ENCODE measurements at places on chromosomes 16 and 17.

GRCh38 chr17:1227917-1228780 lies 42.1 kb upstream of the BHLHA9 start:
- DNase-seq, result no peak

DNA sequence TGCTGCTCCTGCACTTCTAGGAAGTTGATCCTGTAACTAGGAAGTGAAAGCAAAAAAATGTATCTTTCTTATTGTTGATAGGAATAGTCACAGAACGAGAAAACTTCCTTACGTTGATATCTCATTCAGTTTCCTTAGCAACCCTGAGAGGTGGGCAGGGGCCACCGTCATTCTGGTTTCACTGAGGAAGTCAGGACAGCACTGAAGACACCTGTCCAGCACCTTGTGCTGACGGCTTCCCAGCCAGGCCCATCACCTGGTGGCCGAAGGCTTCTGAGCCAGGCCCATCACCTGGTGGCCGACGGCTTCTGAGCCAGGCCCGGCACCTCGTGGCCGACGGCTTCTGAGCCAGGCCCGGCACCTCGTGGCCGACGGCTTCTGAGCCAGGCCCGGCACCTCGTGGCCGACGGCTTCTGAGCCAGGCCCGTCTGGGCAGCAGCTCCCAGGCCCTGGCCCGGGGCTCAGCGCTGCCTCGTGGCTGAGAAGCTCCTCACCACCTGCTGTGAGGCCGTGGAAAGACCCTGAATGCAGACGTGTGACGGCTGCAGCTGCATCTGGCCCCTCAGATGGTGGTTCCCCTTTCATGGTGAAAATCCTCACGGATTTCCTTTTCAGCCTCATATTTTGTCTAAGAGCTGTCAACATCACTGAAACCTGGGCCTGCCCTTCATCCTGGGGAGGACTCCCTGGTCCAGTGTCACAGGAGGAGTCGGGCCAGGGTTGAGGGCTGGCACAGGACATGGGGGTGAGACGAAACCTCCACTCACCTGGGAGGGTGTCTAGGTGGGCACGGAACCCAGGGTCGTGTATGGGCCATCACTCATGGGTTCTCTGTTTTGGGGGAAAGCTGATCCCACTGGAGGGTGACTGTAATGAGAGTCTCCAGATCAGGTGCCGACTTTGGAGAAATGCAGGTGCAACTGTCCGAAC lies 33.0 kb upstream of the ZNF750 start:
- DNase-seq, result no peak

DNA sequence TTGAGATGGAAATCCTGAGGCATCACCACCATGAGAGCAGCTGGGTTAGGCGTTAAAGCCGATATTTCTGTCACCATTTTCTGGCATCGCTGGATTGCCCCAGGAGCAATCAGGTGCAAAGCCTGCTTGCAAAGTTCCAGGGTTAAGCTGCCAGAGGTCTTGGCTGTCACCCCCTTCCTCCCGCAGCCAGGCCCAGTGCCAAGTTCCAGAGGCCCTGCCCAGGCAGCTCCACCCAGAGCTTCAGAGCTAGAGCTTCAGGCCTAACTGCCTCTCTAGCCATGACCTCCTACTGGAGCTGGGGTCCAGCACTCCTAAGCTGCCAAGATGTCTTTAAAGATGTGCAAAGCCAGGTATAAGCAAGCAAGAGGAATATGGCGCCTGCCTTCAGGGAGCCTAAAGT lies 8.8 kb upstream of the TMEM238L start:
- DNase-seq, result no peak

DNA sequence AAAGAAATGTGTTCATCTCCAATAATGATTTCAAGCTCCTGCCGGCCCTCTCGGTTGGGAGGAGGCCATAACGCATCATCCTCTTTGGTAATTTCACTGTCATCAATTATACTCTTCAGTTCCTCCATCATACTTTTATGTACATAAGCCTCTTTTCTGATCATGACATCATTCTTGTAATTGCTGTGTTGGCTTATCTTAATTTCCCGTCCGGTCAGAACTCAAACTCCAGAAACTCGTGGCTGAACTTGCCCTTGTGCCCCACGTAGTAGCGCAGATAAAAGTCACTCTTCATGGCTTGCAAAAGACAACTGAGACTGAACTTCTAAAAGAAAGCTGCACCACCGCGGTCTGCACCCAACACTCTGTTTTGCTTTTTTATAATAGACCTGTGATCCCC lies 13.6 kb downstream of the TMEM220 start:
- no peak for DNase-seq

DNA sequence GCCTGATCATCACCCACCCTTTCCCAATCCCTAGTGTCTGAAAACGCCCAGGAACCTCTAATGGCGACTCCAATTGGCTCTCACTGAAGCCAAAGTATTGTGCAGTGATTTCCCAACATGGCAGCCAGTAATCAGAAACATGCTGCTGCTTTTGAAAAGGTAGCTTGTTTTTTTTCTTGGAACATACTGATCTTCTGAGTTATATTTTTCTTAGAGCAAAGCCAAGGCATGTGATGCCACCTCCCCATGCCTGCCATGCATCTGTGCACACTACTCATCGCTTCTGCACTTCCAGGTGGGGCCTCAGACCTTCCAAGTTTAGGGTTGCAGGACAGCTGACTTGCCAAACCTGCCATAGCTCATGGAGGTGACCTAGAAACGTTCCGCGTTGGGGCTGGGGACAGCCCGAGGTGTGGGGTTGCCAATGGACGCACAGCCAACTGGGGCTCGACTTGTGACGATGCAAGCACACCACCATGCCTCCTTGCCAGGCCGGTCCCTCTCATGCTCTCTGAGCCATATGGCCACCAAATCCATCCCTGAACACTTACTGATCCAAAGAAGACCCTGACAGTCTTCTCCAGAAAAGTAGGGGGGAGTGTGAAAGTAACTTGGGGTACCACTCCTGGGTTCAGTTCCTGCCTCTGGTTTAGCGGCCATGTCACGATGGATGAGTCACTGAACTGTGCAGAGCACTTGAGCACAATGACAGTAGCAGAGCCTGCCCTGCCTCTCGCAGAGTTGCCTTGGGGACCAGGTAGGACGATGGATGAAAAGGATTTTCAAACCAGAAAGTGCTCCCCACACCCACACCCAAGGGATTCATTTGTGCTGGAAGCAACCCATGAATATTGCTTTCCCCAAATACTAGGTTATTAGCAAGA lies 155.7 kb downstream of the CCDC182 start:
- no peak for DNase-seq

DNA sequence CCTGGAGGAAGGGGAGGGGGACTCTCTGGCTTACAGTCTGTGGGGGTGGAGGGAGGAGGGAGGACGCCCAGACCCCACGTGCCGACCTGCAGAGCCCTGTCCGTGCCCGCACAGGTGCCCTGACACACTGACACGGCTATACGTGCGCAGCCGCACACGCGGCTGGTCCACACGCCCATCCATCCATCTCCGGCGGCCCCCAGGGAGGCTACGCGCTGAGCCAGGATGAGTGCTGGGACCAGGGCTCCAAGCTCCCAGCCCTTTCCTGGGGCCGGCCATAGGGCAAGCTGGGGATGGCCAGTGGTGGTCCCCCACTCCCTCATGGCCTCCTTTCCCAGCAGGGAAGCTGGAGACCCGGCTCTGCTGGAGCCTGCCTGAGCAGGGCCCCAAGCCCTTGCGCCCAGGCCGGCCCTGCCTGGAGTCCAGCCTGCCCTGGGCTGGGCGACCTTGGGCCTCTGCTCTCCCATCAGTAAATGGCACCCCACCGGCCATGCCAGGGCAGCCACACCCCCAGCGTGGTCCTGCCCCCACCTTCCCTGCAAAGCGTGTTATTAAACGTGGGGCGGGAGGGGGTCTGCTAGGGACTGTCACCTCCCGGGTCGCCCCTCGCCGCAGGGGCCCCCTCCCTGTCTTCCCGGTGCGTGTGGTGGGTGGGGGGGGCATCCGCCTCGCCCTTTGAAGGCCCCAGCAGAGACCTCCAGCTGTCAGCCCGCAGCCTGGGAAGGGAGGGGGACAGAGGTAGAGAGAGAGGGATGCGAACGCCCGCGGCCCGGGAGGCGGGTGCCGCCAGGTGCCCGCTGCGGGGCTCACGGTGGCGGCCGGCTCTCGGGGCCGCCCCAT lies 863 bp downstream of the CASKIN1 start:
- no peak for DNase-seq

- no peak for DNase-seq
These were observed 11.1 kb downstream of the TLE7 start for GRCh38 chr16:71430744-71431143.

DNA sequence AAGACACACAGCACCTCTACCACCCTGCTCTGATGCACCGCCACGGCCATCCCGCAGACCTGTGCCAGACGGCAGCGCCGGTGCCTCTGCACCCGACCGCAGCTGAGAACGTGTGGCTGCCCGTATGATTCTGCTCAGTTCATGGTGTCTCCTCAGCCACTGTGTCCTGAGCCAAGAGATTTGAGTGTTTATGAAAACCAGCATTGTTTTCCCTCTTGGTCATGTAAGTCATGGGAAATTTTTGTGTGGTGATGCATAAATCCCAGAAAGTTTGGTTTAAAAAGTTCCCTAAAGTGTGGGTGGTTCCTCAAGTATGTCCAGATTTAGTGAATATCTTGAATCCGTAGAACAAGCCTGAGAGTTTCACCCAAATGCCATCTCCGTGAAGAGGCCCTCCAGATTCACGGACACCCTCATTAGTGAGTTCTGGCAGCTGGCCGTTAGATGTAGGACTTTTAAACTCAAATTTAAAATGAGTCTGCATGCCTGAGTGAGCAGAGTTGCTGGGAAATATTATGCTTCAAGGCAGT lies 57.6 kb downstream of the CDRT4 start:
- no peak for DNase-seq

DNA sequence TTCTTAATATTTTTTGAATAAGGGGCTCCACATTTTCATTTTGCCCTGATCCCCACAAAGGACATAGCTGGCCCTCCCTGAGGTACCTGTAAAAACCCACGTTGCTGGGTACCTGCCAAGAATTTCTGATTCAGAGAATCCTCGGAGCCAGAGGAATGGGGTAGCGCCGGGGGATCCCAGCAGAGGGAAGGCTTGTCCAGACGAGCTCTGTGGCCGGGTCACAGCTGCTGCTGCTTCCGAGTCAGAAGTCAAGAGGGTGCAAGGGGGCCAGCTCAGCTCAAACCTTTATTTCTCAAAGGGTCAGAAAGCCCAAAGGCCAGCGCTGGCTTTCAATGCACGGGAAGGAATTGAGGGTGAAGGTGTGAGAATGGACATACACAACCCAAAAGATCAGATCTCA lies 68.9 kb upstream of the SDK2 start:
- DNase-seq, result no peak

DNA sequence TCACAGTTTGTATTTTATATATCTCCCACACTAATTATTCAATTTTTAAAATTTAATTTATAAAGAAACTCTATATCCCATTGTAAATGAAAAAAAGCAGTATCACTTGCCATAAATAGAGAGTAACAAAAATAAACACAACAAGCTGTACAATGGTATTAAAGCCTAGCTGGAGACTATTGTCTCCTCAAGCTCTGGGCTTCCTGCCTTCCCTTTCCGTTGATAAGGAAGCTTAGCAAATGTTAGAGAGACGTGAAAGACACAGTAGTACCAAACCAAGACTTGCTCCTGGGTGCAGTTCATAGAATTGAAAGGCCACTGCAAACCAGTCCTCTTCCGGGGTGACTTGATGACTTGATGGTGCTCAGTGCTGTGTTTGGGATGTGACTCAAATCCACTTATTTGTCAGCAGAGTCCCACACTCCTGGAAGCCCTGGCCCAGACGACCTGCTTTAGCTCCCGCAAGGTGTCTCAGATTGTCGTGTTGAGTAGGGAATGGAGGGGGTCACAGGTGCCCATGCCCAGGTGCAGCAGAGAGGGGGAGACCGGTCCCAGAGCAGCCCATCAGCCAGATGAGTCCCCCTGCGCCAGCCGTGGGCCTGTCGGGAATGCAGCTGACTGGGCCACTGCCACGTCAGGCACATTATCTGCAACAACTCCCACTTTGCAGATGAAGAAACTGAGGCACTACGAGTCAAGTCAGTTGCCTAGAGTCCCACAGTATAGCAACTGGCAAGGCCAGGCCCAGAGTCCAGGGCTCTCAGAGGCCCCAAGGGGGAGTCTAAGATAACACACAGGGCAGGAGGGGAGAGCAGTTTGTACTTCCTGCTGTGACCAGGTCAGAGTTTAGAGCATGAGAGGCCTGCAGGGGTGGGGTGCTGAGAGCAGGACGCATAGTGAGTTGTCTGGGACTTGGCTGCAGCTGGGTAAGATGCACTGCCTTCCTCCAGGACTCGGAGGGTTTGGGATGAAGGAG lies 40.5 kb downstream of the PSME3IP1 start:
- no peak for DNase-seq

DNA sequence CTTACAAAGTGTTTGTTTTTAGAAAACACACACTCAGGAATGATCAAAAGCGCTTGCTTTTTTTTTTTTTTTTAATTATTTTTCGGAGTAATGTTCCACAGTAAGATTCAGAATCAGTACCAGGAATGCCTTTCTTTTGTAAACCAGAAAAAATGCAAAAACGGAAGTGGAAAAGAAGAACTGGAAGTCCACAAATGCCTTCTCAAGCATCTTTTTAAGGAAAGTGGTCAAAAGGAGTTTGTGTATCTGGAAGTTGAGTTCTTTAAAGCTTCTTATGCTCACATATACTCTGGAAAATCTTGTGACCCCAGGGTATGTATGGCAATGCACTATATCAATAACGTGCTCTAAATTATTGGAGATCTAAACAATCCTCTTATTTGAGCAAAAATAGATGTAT lies 126.0 kb downstream of the ABCA8 start:
- DNase-seq, result no peak

- peak; percentile 85 for DNase-seq
These were observed 906 bp downstream of the RBL2 start for GRCh38 chr16:53435066-53435688.

DNA sequence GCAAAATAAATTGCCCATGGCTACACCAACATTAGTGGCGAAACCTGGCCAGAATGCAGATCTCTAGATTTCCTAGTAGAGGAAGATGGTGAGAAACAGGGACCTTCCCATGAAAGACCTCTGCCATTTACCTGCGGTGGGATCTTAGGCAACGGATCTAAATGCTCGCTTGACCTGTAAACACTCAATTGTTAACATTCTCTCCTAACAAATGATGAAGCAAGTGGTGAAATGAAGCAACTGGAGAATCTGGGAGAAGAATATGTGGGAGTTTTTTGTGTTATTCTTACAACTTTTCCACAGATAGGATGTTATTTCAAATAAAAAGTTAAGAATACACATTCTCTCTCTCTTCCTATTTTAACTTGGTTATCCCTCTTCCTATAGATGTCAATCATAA lies 56.6 kb downstream of the SMG6 start:
- no peak for DNase-seq

DNA sequence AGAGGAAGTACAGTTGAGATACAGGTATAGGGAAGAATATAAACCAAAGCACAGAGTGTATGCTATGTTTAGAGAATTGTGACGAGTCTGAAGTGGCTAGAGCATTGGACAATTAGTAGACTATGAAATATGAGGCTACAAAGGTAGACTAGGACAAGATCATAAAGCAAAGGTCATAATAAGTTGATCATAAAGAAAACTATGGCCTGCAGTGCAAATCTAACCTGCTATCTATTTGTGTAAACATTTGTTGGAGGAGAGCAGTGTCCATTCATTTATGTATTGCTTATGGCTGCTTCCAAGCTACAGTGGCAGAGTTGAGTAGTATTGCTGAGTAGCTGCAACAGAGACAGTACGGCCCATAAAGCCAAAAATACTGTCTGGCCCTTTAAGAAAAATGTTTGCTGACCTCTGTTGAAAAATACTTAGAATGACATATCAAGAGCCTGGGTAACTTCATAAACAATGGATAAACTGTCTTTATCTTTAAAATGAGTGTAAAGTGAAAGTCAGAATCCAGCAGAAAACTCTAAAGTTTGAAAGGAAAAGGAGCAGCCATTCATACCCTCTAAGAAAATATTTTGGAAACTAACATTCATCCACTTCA lies 14.5 kb upstream of the OR1E2 start:
- DNase-seq, result no peak
